ENCODE measurements at places on chromosomes 2 and 18.

- no peak for DNase-seq
These were observed 579 bp upstream of the EMX1 start for GRCh38 chr2:72916743-72917137.

DNA sequence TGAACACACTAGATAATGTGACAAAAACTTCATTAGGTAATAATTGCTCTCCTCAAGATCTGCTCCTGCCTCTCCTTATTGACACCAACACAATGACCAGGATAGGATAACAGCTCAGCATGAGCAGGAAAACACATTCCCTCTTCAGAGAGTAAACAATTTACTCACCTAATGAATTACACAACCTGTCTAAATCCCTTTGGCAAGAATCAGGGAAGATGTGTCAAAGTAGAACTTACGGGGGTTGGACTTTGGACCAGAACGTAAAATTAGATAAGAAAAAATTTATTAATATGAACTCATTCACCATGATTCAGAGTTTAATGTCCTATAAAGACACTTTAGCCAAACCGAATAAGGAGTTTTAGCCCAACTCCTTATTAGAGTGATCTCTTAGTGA is 512.2 kb downstream of the SATB2 start:
- DNase-seq: no peak

GRCh38 chr2:186429104-186429503 is 57.0 kb upstream of the ZC3H15 start:
- no peak for DNase-seq

DNA sequence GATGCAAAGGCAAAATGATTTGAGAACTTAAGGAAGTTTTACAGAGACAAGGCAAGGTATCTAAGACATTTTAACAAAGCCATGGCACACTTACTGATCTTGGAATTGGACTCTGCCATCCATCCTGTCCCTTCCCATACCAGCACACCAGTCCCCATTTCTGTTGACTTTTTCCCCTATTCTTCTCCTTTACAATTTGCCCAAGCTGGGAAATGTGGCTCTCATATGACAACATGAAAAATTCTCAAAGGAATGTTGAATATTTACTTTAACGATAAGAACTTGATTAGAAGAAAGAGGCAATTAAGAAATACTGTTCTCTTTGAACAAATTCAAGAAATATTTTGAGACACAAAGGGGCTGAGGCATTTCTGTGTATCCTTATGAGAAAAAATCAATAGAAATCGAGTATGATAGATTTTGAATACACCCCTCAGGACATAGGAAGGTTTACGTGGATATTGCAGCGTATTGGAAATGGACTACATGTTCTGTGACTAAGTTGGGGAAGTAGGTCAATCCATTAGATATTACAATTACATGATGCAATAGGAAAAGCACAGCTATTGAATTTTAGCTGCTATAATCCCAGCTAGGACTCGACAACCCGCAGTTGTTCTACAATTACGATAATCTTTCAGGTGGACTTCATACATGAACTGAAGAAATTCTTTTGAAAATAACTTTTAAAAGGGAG is 201.6 kb downstream of the TRIB2 start:
- no peak for DNase-seq

- no peak for DNase-seq
These were observed 109.2 kb downstream of the PTPRM start for GRCh38 chr18:7676253-7676873.

- no peak for DNase-seq
These were observed 116.5 kb upstream of the LYPD6 start for GRCh38 chr2:149213764-149214493.

DNA sequence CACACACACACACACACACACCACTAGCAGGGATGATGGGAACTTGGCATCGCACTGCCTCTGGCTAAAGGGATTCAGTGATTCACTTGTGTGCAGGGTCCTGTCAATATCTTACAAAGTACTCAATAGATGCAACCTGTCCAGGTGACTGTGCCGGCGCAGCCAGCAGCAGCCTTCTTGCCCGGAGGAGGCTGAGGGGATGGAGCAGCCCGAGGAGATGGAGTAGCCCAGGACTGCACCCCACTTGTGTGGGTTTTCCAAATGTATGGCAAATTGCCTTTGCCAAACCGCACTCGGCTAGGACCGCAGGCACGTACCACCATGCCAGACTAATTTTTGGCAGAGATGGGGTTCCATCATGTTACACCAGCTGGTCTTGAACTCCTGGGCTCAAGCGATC is 31.1 kb downstream of the GBX2 start:
- no peak for DNase-seq

DNA sequence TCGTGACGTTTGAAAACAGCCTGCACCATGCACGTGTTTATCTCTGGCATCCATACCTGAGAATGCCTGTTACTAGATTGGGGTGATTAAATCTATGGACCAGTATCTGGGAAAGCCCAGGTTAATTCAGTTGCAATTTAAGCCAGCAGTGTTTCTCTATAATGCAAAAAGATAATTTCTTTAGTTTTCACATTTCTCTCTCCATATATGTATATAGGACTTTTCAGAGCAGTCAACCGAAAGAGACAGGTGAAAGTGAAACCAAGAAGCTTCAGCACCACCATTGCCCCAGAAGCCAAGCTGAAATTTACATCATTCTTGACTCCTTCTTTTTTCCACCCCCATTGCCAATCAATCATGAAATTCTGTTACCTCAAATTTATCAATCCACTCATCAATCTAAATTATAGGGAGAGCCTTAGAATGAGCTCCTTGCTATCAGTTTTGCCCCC is 2.7 kb upstream of the LRP2 start:
- no peak for DNase-seq

DNA sequence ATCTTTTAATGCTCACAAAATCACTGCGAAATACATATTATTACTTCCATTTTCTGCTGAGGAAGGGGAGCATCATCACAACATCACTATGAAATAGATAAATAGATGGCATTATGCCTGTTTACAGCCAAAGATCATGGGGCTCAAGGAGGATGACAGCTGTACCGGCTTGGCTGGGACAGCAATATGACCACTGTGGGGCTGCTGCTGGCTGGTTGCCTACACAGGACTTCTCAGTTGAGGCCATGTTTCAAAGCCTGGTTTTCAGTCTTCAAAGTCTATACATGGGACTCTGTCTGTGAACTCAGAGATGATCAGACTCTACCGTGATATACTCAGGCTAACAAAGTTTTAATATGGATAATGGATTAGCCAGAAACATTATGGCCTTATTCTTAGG is 58.7 kb downstream of the SPATS2L start:
- DNase-seq: no peak

DNA sequence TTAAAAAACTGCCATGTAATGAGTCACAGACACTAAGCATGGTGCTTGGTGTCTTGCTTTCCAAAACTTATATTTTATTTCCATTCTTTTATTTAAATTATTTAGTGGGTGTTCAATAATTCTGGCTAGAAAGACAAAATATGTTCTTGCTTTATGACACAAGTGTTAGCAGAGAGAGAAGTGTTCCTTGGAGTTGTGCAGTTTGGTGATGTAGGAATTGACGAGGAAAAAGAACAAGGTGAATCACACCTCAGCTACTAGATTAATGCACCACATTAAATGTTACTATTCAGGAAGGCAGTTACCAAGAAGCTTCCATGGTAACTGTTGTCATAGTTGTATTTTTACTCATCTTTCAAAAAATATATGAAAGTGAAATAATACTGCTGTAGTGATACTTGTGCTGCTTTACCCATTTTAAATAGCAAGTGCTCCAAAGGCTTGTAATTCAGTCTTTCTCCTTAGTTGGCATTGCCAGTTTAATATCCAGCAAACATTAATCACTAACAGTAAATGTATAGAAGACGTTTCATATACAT is 28.3 kb downstream of the ADAM23 start:
- DNase-seq: no peak

Measured in PC-9 (cell line).